ENCODE measurements at places on chromosomes 11 and 22. TPM values are rescaled to one million over a fixed set of nuclear protein-coding genes. Genes with fewer than 3 reads are reported as not detected.

Gene RANBP1
- total RNA-seq, result 45.6 TPM

Gene ACRV1
- total RNA-seq, result not detected

DNA sequence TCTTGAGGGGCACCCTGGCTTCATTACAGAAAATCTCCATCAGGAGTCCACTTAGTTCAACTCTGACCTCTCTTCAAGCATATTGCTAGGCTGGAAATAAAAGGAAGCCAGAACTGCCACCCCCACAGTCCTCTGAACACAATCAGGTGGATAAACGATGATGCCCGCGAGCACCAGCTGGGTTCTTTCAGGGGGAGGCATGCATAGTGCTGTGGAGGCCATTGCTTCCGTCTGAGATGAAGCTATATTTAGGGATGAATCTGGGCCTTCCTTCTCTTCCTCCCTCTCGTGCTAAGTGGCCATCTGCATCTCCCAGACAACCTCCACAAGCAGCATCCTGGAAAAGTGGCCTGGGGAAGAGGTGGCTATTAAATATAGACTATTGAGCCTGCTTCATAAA, 3.9 kb upstream of the MICAL2 start:
- DNase-seq, result no peak

Gene RBMXL2
- total RNA-seq, result 1.2 TPM

- DNase-seq, result no peak
Measured at GRCh38 chr11:112719736-112720525, 241.3 kb upstream of the NCAM1 start.

Gene RTN4R
- 0.64 TPM for total RNA-seq

Gene ART1
- 3.7 TPM for total RNA-seq

DNA sequence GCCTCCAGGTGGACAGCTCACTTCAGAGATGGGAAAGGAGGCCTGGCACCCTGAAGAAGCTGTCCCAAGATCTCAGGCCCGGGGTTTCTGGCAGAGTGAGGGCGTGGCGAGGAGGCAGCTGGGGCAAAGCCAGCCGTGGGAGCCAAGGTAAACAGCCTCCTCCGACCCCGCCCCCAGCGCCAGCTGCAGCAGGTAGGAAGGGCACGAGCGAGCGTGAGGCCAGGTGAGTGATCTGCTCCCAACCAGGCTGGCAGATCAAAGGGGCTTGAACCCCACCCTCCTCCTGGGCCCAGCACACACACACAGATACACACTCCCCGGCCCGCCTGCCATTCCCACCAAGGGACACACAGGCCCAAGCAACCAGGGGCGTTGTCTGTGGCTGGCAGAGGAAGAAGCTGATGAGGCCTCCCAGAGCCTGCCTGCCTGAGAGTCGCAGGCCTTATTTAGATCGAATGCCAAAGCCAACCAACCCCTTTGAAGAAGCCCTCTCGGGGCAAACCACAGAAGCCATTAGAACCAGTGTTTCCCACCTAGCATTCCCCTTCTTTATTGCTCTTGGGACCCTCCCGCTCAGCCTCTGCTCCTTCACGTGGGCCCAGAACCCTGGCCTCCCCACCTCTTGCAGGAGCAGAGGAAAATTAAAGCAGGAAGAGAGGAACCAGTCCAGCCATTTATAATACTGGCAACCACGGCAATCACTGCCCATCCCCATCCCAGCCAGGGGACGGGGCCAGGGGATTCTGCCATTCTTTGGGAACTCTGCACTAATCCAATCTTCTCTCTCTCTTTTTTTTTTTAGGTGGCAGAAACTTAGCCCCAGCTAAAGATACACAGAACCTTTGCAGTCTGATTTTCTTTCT, 5.0 kb downstream of the PDGFB start:
- peak; percentile 88 for DNase-seq

- DNase-seq, result no peak
Measured at GRCh38 chr22:36729321-36729720, 25.8 kb upstream of the CACNG2 start.

GRCh38 chr22:27903805-27904473, 15.1 kb downstream of the PITPNB start:
- DNase-seq, result no peak

DNA sequence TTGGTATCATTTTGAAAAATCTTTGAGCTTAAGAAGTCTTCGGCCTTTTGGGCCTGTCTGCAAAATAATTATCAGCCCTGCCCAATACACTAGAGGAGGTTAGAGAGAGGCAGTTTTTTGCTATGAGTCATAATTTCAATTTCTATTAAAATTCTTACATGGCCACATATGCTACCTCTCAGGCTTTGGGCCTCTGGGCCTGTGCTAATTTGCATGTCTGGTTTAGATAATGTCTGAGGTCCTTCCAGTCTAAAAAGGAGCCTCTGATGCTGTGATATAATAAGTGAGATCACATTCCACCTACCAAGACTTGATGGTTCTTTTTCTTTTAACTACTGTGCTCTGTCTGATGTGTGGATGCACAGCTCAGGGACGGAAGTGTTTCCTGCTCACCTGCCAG, 70.8 kb downstream of the KCNJ1 start:
- no peak for DNase-seq

Gene SLC22A8
- total RNA-seq, result not detected

GRCh38 chr11:74257959-74258553, 53.4 kb downstream of the P4HA3 start:
- DNase-seq, result peak; percentile 39

DNA sequence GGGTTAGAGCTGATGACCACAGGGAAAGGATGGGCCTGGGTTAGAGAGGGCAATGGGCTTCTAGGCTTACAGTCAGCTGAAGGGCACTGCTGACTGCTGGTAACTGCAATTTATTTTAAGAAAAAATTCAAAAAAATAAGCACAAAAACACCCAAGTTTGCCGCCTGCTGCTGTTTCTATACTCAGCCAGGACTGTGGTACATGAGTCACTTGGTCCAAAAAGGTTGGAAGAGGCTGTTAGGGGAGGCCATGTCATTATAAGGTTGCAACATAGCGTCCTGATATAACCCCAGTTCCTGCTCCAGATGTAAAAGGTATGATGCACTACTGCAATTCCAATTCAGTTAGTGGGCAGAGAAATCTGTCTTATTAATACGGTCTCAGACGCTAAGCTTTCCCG, 98.9 kb downstream of the ETS1 start:
- DNase-seq, result no peak
